ENCODE measurements at places on chromosomes 3 and 15. TPM values are rescaled to one million over a fixed set of nuclear protein-coding genes. Genes with fewer than 3 reads are reported as not detected.

The SKOR1 gene
- total RNA-seq: 0.16 TPM

The MORC1 gene
- not detected for total RNA-seq

The MESP1 gene
- 6.9 TPM for total RNA-seq

The EPHA3 gene
- total RNA-seq: 2.9 TPM

The CHL1 gene
- total RNA-seq: 2.6 TPM

The PRR20G gene
- total RNA-seq: not detected

The ACTC1 gene
- 11,108 TPM for total RNA-seq

The NRROS gene
- 3.6 TPM for total RNA-seq

The ELL3 gene
- 0.58 TPM for total RNA-seq

The HYAL1 gene
- total RNA-seq: 71.3 TPM

The CD200R1 gene
- total RNA-seq: 4.1 TPM

The ACKR2 gene
- total RNA-seq: 0.60 TPM

The CLDN1 gene
- 0.23 TPM for total RNA-seq

The RGMA gene
- 10.2 TPM for total RNA-seq

The MCF2L2 gene
- total RNA-seq: 0.19 TPM

The ZNF774 gene
- 9.9 TPM for total RNA-seq

The FBN1 gene
- total RNA-seq: 22.5 TPM

The SH2D7 gene
- not detected for total RNA-seq

The XCR1 gene
- 0.38 TPM for total RNA-seq

The COMMD2 gene
- 19.8 TPM for total RNA-seq

The C2CD4B gene
- 2.0 TPM for total RNA-seq

The TIMP4 gene
- total RNA-seq: 57.9 TPM

The CLDN16 gene
- not detected for total RNA-seq

The PLCB2 gene
- 4.8 TPM for total RNA-seq

The MTHFS gene
- total RNA-seq: 24.1 TPM

The ARPP21 gene
- not detected for total RNA-seq

The ARID3B gene
- 2.1 TPM for total RNA-seq

The SCG5 gene
- not detected for total RNA-seq

The LXN gene
- 3.6 TPM for total RNA-seq

The TMEM42 gene
- total RNA-seq: 8.7 TPM

Data from heart left ventricle (tissue), 16 donors.